ENCODE measurements at places on chromosomes 7 and 10. TPM values are rescaled to one million over a fixed set of nuclear protein-coding genes. Genes with fewer than 3 reads are reported as not detected.

GRM3 gene
- total RNA-seq: not detected

- DNase-seq: no peak
Measured at GRCh38 chr10:101063050-101063525, 1.3 kb downstream of the KAZALD1 start.

DNA sequence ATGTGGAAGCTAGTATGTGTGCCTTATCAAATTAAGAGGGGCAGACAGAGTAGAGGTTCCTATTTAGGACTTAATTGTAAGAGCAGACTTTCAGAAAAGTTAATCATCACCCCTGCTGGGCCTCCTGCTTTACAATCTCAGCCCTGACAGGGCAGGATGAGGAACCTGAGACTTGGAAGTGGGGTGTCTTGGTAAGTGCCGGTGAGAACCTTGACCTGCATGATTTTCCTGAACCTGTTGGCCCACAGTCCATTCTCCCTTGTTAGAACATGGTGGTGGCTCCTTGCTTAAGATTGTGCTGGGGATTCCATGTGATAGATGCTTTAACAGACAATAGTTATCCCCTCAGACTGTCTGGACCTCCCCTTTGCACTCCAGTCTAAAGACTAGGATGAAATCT, 141.7 kb upstream of the TMEM72 start:
- DNase-seq: no peak

GRCh38 chr7:15764010-15764409, 77.5 kb upstream of the MEOX2 start:
- no peak for DNase-seq

CLCN1 gene
- 3.1 TPM for total RNA-seq

DNA sequence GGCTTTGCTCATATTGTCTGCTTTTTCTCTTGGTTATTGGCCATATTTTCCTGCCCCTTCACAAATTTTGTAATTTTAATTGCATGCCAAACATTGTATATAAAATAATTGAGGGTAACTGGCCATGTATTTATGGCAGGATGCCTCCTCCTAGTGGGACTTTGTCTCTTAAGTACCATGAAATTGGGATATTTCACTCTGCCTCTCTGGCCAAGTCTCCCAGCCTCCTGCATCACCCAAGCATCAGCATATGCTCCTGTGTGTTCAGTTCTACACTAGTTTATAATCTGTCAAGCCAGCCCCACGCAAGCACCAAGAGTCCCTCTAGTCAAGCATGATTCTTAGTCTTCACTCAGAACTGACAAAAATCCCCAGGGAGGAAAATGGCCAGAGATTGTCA, 44.2 kb upstream of the FHIP2A start:
- DNase-seq: no peak

DNA sequence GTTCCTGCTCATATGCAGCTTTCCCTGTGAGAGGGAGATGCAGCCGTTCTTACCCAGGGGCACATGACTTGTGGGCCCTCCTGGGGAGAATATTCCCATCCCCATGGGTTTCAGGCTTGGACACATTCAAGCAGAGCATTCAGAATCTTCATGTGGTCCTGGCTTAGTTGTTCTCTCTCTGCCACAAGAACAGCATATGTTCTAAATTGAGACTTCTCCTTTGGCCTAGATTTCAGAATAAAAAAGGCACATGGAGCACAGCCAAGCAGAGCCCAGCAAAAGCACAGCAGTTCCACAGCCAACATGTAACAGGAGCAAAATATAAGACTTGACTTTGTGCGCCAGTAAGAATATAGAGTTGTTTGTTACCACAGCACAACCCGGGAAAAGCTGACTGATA, 306.4 kb upstream of the MYO3A start:
- DNase-seq: no peak

GRCh38 chr10:81179805-81180452, 642.2 kb downstream of the SH2D4B start:
- peak; percentile 12 for DNase-seq

DNA sequence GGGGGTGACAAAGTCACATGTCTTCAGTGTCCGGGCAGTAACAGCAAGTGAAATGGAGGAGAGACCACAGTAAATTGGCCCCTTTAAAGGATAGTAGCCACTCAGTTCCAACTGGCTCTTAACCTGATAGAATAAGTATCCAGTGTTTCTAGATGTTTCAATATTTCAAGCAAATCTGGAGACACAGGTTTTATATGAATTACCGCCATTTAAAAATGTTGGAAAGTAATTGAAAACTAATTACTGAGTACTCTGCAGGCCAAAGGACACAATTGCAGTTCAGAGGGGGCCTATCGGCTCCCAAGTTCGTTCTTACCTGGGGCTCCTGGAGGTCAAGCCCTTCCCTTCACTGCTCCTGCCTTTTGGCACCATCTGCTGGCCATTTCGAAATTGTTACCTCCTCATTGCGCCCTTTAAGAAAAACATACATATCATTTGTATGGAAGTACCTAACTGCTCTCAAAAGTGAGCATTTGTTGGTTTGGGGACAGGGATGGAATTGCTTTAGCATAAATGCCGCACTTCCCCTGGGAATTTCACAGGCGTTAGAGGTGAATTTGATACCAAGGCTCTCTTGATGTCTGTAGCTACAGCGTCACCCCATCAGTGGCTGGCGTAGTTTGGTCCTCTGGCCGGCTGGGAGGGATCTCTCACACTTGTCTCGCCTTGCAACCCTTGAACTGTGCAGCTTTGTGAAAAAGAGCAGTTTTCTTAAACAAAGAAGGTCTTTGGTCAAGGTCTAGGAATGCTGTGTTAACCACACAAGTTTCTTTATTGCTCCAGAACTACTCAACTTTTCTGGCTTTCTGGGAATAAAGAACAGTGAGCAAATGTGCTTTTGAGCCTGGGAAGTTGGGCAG, 220.0 kb downstream of the ARHGAP21 start:
- DNase-seq: peak; percentile 68

INHBA gene
- 5.5 TPM for total RNA-seq

Measured in tongue (tissue), 3 donors.